ENCODE measurements at places on chromosomes 5 and 9.

- no peak for DNase-seq
Measured at GRCh38 chr9:109536859-109537258, 38.8 kb upstream of the PTPN3 start.

GRCh38 chr5:128687930-128688329 is 149.9 kb upstream of the FBN2 start:
- DNase-seq, result no peak

- DNase-seq, result no peak
Measured at GRCh38 chr5:76685704-76686103, 30.2 kb upstream of the F2R start.

- no peak for DNase-seq
Measured at GRCh38 chr5:14399054-14399692, 182.4 kb upstream of the OTULINL start.

DNA sequence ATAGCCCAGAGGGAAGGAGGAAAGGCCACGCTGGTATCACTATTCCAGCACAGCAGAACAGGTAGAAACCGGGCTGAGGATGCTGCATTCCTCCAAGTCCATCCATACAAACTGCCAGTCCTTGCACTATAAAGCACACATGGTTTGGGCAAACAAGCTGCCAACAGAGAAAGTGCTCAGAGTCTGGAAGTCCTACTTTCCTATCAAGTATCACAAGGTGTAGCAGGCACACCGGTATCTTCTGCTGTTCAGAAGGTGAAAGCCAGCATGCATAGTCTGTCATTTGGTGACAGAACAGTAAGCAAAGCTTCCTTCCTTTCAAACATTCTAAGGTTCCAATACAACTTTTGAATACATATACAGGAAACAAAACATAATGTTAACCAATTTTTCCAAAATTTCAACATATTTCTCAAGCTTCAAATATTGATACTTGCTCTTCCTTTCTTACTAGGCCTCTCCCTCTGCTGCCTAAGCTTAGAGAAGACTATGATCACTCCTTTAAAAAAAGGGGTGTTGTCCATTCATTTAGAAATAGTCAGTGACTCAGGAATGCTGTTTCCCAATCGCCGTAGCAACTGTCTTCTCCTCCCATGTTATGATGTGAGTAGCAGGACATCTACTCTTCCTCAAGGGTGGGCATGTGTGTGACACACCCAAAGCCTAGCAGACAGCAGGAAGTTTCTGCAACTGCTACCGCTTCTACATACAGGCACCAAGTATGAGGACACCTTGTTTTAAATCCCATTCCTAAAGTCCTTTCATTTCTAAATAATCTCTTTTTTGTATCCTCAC is 14.7 kb downstream of the DIAPH1 start:
- peak; percentile 19 for DNase-seq

- no peak for DNase-seq
Measured at GRCh38 chr9:76424491-76424890, 30.3 kb upstream of the RFK start.

- DNase-seq, result no peak
Measured at GRCh38 chr5:92676215-92677165, 904.5 kb downstream of the NR2F1-AS1 start.

DNA sequence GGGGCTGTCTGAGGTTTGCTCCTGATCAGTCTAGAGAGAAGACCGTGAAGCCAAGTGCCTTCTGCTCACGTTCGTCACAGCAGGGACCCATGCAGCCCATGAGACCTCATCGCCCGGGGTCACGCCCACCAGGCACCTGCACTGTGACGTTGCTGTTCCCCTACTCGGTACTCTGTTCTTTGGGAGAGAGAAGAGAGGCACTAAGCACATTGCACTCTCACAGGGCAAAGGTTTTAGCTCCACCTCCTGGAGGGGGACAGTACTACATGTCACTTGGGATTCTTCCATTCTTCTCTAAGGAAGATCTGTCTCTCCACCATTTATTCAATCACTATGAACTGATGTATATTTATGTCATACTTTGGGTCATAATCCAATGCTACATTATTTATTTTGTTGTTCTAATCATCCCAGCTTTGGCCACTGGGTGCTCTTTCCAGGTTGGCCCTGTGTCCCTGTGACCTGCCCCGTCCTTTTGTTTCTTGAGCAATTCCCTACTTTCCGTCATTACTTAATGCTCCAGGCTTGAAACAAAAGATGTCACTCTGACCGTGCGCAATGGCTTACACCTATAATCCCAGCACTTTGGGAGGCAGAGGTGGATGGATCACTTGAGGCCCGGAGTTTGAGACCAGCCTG is 31.4 kb upstream of the BRD3 start:
- peak; percentile 81 for DNase-seq

DNA sequence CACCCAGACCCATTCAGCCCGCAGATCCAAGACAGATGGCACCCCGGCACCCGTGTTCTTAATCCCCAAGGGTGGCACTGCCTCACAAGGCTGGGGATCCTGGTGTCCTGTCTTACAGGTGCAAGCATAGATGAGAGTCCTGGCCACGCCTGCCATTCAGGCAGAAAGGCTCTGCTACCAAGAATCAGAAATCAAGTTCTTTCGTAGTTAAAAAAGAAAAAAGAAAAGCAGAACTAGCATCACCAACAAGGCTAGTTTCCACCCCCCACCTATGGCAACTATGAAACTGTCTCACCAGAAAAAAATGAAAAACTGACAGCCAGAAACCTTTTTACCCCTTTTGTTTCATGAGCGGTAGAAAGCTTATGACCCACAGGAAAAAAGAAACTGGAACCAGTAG is 170.4 kb downstream of the SYK start:
- DNase-seq, result no peak

DNA sequence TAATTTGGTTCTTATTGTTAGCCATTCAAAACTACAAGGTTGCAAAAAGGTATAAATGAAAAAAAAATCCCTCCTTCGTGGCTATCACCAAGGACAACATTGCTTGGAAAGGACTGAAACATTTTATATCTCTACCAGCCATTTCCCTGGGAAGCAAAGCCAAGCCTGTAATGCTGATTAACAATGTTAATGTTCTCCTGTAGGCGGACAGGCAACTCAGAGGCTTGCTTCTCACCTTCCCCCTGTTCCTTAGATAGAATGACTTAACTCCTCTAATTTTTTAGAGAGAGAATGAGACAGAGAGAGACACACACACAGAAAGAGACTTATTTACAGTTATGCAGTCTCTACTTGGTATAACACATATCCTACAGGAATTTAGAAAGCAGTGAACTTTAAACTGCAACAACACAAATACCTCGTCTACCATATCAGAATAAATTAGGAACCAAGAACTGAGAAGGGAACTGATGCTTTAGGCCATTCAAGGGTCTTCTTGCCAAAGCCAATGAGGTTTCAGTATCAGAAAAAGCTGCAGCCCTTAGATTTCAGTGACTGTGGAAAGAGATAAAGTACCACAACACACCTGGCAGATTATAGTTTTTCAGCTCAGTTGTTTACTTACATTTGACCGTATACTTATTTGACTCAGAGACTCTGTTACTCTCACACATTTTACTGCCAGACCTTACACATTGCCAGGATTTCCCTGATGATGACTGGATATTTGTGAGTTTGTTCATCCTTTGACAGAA is 20.9 kb upstream of the MAN2A1 start:
- DNase-seq, result no peak

- no peak for DNase-seq
Measured at GRCh38 chr9:127349483-127350113, 47.4 kb upstream of the SLC2A8 start.

DNA sequence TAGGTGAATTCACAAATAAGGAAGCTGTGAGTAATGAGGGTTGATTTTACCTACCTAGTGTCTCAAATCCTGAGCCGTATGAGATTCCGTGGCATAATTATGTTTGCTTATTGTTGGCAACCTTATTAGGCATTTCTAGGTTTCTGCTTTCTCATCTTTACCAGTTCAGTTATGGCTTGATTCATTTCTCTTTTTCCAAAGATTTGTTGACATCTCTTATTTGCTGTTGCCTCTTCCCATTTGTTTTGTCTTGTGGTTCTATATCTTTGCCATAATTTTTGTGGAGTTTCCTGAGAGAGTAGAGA is 470 bp downstream of the IL31RA start:
- DNase-seq, result no peak

Measured in iPS-NIHi11 (cell line).